ENCODE measurements at places on chromosomes 7 and 10.

GRCh38 chr10:96366508-96366907, 7.7 kb upstream of the OPALIN start:
- no peak for DNase-seq

DNA sequence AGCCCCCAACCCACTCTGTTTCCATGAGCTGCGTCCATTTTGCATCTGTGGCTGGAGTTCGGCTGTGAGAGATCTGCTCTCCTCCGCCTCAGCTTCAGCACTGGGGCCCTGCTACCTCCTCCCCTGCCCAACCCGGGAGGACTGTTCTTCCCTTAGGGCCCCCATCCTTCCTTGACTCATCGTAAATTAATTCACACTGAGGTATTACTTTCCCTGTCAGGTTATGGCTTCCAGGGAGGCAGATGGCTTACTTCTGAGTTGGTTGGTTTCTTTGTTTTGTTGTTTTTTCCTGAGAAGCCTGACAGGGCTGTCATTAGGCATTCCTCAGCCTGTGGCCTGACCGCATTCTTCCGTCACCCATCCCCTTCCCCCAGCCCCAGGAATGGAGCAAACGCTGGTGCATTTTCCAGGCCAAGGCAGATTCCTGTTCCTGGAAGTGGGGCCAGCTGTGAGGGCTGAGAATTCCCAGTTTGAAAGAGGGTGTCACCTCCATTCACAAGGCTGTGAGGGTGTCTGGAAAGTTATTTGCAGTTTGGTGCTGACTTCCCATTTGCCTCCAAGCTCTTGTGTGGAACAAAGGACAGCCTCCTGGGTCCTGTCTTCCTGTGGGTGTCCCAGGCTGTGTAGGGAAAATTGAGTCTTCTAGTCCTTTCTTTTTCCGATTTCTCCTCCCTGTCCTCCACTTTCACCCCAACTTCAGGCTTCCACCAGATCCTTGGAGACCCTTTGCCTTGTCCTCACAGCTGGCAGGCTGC, 11.7 kb downstream of the CPA5 start:
- DNase-seq, result no peak

- peak; percentile 52 for DNase-seq
Observed at GRCh38 chr7:100895956-100896731, 456 bp upstream of the ACHE start.

- DNase-seq, result no peak
Observed at GRCh38 chr7:55121249-55121648, 102.4 kb downstream of the EGFR start.

- no peak for DNase-seq
Observed at GRCh38 chr7:134778941-134779740, at the start of gene CALD1. TSS of gene CALD1 (plus strand) at chr7:134779634. CDS start at chr7:134867734, 88,100 bp downstream.

DNA sequence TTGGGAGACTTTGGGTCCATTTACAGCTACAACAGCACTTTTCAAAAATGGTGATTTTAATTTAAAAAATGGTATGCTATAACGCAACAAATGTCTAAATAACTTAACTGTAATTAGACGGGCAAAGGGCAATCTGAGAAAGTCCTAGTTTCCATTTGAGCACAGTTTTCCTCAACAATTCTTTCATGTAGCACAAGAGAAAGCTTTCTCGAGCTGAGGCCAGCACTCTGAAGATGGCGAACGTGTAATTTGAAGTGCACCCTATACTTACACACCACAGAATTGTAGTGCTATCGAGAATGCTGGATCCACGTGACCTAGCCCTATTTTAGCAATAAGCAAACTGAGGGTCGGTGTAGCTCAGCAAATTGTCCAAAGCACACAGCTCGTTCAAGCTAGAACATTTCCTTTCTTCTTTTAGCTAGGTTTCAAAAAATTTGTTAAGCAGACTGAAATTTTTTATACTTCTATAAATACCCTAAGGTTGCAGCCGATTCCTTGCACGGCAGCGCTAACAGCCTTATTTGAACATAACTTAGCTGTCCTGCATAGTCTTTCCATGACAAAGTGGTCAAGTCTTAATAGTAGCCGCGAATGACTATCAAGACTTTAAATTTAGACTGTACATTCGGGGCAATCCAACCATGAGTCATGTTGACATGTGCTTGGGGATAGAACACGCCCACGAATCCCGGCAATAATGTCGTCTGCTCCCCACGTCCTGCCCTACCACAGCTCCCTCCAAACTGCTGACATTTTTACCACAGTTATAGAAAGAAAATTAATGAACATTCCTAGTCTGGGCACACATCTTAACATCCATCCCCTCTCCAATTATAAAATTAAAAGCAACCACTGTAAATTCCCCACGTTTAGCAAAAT, 10.0 kb downstream of the KLF6 start:
- DNase-seq, result peak; percentile 58

- no peak for DNase-seq
Observed at GRCh38 chr10:104359811-104360210, 6.2 kb downstream of the CFAP58 start.

DNA sequence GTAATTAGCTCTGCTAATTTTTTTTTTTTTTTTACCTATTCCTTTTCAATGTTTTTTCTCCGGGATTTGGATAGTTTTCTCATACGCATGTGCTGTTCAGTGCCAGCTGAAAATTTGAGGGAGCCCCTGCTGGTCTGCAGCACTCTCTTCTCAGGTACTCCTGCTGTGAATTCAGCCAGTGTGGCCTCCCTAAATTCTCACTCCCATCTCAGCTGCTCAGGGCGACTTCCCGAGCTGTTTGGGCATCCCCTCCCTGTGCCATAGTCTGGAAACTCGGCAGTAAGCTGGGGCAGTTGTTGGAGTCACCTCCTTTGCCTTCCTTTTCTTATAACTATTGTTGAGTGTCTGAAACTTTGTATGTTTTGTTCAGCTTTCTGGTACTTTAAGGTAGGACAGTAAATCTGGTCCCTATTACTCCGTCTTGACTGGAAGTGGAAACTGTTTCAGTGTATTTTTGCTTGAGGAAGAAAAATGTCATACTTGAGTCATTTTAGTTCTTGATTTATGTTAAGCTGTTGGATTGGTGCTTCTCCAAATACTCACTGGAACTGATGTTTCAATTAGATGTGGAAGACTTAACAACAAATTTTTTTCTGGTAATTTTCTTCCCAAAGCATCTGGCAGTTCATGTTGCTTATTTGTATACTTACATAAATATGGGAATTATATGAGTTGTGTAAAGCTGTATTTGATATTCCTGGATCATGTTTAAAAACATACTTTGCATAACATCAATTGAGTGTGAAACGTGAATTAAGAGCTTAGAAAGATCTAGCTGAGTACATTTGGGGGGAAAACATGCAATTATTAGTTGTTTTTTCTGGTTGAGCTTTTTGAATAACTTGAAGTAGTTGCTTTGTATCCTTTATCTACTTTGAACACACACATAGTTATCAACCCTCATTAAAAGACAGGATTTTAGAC, 33.7 kb downstream of the MINPP1 start:
- no peak for DNase-seq

DNA sequence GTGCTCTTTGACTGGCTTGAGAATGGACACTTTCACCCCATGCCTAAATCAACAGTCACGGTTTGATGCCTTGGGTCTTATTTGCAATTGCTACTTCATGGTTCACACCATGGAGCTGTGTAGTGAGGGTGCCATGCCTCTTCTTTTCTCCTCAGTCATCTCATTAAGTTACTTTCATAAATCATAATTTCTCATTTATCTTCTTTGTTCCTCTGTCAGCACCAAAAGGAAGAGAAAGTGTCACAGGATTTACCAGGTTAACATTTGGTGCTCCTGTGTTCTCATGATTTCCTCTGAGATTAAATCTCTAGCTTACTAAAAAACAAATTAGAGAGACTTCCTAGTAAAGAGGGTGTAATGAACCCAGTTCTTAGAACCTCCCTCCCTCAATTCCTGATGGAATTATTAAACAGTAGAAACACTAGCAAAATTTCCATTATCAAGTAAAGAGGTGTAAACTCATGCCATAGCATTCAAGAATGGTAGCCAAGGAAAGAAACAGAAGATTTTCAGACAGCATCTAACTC, 75.7 kb downstream of the RAMP3 start:
- DNase-seq, result no peak

DNA sequence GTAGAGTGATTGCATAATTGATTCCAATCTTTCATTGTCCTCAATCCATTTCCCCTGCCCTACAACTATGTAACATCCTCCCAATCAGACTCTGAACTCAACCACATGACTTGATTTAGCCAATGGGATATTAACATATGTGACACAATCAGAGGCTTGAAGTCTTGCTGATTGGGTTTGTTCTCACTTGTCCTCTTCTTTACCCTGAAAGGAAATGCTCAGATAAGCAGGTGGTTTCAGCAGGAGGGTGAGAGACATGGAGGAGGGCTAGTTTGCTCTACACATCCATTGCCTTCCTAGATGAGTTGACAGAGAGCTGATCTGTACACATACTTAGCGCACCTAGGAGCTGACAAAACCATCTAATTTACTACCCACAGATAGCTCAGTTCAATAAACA, 669.4 kb downstream of the NRG3 start:
- no peak for DNase-seq

GRCh38 chr7:96649981-96650380, 59.7 kb downstream of the SEM1 start:
- DNase-seq, result no peak

DNA sequence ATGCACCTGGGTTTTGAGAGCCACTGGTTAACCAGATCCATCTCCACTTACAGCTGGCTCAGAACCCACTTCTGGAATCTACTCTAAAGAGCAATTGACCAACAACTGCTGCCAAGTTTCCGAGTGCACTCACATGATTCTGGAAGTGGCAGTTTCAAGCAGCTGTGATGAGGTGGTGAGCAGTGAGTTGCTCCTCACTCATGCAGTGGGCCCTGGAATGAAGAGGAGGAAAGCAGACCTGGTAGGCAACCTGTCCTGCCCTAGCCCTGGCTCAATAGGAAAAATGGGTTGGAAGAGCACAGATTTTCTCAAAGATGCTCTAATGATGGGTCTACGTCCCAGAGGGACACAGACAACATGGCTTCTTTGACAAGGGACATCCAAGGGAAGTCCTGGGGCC, 70.7 kb upstream of the NPY start:
- DNase-seq, result no peak

- DNase-seq, result no peak
Observed at GRCh38 chr7:21160401-21160800, 267.5 kb upstream of the SP4 start.

DNA sequence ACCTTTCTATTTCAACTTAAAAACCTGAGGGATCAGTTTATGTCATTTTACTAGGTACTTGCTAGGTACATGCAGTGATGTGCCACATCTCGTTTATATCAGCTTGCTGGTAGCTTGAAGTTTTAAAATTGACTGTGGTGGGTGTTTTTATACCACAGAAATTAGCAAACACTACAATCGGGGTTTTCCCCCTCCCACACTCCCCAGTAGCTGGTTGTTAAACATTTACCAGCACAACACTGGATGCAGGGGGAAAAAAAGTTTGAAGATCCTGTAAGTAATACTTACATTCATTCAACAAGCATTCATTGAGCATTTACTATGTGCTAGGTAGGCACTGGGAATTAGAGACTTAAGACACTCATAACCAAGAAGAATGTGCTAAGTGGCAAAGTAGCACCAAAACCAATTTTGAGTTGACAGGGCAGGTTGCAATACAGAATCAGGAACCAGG, 32.6 kb downstream of the USP6NL start:
- no peak for DNase-seq

DNA sequence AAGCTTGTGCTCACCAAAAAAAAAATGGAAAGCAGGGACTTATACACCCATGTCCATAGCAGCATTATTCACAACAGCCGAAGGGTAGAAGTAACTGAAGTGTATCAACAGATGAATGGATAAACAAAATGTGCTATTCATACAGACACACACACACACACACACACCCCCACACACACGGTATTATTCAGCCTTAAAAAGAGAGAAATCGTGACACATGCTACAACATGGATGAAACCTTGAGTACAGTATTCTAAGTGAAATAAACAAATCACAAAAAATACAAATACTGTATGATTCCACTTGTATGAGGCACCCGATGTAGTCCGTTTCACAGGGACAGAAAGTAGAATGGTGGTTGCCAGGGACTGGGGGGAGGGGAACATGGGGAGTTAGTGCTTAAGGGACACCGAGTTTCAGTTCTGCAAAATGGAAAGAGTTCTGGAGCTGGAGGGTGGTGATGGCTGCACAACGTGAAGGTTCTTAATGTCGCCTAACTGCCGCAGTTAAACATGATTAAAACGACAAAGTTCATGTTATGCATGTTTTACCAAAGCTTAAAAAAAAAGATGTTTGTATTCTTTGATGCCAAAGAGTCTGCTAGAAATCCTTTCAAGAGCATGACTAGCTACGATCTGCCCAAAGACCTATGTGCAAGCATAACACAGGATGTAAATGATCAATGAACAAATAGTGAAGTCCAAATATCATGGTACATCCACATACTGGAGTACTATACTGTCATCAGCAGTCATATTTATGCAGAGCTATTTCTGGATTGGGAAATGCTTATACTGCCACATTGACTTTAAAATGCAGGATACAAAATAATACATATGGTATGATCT, 7.2 kb downstream of the TNS3 start:
- DNase-seq, result peak; percentile 66

- DNase-seq, result no peak
Observed at GRCh38 chr7:21914671-21915070, 31.0 kb downstream of the CDCA7L start.

DNA sequence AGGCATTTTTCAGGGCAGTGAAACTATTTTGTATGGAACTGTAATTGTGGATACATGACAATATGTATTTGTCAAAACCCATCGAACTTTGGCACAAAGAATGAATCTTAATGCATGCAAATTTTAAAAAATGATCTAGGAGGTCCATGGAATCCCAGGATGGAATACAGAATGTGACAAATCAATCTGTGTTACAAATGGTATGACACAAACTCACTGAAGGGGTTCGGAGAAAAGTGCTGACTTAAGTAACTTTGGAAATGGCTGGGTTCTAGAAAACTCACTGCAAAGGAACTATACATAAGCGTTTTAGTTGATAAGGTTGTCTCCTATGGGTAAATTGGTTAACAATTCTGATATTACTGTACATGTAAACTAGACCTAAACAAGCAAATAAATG, 26.0 kb downstream of the CALN1 start:
- no peak for DNase-seq

DNA sequence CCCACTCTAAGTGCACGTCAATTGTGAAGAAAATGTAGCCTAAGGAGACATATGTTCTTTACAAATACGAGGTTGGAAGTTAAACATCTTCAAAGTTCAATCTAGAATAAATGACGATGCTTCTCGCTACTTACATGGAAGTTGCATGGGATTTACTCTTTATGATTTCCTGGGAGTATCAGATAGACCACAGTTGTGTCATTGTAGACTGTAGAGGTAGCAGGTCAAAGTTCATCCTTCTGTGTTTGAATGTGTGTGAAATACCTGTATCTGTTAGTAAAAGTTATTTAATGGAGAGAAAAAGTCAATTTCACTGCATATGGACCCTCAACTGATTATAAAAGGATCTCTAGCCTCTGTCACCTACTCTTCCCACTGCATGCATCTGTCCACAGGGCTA, 112.6 kb downstream of the C1GALT1 start:
- DNase-seq, result no peak

DNA sequence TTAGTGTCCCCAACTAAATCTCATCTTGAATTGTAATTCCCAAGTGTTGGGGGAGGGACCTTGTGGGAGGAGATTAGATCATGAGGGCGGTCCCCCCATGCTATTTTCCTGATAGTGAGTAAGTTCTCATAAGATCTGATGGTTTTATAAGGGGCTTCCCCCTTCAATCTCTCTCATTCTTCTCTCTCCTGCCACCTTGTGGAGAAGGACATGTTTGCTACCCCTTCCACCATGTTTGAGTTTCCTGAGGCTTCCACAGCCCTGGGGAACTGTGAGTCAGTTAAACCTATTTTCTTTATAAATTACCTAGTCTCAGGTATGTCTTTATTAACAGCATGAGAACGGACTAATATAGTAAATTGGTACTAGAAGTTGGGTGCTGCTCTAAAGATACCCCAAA, 365.6 kb downstream of the ANKRD7 start:
- no peak for DNase-seq

Measured in CD4-positive, alpha-beta T cell treated with Interleukin-1 beta for 1 hour (primary cell).